ENCODE measurements at places on chromosomes 2 and 18.

DNA sequence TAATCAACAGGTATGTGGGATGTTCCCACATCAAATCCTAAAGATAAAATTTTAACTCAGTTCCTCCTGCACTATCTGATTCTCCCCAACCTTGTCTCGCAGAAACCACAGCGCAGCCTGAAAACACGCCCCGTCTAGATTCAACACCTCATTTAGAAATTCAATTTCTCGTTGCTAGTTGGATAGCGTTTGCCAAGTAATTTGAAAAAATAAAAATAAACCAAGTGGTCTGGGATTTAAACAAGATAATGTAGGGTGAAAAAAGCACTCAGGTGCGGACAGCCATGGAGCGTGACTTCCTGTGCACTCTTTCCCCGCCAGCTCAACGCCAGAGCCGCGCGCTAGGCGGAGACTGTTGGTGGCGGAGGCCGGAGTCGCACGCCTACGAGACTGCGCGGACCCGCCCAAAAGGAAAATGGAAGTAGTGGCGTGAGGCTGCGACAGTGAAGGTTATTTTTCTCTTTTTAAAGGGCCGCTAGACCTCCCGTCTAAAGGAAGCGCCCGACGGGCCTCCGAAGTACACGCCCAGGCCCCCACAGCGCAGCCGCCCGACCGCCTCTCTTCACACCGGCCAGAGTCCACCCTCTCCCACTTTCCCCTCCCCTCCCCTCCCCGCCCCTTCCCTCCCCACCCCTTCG lies 615 bp upstream of the CCNT2 start:
- DNase-seq: no peak

GRCh38 chr2:138502255-138503086 lies 901 bp downstream of the SPOPL start:
- peak; percentile 28 for DNase-seq

DNA sequence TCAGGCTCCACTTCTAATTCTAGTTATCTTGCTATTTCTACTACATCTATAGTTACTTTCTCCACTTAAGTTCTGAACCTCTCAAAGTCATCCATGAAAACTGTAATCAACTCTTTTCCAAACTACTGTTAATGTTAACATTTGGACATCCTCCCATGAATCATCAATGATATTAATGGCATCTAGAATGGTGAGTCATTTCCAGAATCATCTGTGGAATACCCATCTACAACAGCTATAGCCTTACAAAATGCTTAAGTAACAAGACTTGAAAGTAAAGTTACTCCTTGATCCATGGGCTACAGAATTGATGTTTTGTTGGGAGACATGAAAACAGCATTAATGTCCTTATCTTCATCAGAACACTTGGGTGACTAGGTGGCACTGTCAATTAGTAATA lies 35.4 kb downstream of the BARD1 start:
- no peak for DNase-seq

GRCh38 chr2:101830555-101830954 lies 133.0 kb downstream of the MAP4K4 start:
- DNase-seq: no peak

GRCh38 chr2:112841295-112842044 lies 4.9 kb upstream of the IL1B start:
- no peak for DNase-seq

- no peak for DNase-seq
These were observed 68.4 kb downstream of the ID2 start for GRCh38 chr2:8750221-8750620.

- peak; percentile 94 for DNase-seq
These were observed 25.3 kb upstream of the SEMA4C start for GRCh38 chr2:96895032-96895745.

DNA sequence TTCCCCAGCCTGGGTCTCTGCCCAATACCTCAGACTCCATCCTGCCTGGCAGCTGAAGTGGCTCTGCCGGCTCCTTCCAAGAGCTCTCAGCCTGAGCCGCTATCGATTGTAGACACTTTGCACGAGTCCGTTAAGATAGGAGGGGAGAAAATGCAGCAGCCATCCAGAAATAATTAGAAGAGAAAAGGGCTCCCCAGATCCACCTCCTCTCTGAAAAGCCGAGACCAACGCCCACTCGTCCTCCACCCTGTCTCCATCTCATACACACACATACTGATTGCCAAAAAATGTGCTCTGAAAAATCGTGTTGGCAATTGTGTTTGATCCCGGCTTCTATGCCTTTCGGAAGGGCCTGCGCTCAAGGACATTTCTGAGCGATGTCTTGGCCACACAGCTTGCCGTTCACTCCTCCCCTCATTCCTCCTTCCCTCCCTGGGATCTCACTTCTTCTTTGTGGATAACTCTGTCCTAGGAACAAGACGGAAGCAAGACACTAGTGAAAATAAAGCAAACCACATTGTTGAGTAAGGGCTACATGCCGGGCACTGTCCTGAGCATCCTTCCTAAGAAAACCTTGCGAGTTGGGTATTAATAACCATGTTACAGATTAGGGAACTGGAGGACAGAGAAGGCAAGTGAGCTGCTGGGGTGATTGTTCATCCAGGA lies 372.8 kb upstream of the MYT1L start:
- no peak for DNase-seq

DNA sequence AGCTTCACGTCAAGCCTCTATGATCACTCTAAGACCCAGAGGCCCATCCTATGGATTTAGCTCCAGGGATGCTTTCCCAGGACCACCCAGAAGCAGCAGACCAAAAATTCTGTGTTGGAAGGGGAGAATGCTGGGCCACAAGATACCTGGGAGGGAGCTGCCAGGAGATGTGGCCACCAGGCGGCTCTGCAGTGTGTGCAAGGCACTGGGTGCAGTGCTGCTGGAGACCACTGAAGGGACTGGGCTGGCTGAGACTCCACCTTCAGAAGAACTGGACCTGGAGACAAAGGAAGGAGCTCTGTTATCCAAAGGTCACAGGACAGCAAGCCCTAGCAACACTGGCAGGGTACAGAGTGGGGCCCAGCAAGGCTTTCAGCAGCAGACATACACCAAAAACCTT lies 34.0 kb downstream of the KANSL3 start:
- no peak for DNase-seq

DNA sequence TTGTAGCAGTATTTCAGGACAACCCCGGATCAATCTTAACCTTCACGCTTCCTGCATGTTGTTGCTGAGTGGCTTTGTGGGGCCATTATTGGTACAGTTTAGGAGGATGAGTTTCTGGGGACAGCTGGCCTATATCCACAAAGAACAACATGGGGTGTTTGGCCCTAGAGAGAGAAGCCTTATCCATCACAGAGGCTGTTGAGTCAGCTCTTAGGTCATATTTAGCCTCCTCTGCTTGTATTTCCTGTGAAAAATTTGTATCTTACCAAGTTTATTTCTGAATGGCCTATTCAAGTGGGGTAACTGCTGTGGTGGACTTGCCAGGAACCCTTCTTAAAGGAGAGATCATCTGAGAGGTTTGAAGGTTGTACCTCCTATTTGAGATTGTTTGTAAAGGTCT lies 77.6 kb downstream of the MAP4K4 start:
- DNase-seq: no peak

- DNase-seq: no peak
These were observed 8.0 kb upstream of the PDIA6 start for GRCh38 chr2:10820562-10820961.

Data from hematopoietic multipotent progenitor cell treated with erythropoietin and hydrocortisone succinate and interleukin-3 and kit ligand, for 8 days (in vitro differentiated cells).